ENCODE measurements at places on chromosomes 11 and 22.

GRCh38 chr11:66188580-66188979, 79.9 kb upstream of the RAB1B start:
- DNase-seq, result no peak

- no peak for DNase-seq
Observed at GRCh38 chr11:44847316-44847715, 103.4 kb downstream of the TP53I11 start.

DNA sequence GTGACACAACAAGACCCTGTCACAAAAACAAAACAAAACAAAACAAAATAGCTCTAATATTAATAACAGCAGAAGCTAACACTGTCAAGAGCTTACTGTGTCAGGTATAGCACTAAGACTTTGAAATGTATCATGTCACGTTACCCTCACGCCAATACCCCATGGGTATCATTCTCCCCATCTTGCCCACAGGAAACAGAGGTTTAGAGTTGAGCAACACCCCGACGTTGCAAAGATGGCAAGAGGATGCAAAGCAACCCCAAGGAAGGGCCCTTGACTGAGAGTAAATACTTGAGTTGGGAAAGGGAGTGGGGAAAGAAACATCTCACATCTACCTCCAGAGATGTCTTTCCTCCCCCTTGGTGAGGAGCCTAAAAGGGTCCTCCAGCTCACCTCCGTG, 366.8 kb downstream of the LARGE1 start:
- DNase-seq, result no peak

DNA sequence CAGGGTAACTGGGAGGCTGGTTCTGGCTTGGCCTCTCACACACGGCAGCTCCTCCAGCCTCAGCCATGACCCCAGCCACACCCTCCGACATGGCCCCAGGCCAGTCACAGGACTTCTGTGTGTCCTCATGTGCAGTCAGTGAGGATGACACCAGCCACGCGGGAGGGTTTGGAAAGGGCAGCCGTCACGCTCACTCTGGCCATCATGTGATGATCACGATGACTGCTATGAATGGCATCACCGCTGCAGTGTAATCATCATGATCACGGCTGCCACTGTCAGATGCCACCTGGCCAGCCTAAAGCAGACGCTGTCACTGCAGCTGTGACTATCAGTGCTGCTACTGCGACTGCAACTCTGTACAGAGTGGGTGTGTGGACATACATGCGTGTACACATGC, 640.9 kb downstream of the BRD1 start:
- DNase-seq, result no peak

GRCh38 chr11:97937501-97937900, 1083.2 kb upstream of the CNTN5 start:
- no peak for DNase-seq

Data from COR-L47 (cell line).